ENCODE measurements at places on chromosomes 6 and 20.

DNA sequence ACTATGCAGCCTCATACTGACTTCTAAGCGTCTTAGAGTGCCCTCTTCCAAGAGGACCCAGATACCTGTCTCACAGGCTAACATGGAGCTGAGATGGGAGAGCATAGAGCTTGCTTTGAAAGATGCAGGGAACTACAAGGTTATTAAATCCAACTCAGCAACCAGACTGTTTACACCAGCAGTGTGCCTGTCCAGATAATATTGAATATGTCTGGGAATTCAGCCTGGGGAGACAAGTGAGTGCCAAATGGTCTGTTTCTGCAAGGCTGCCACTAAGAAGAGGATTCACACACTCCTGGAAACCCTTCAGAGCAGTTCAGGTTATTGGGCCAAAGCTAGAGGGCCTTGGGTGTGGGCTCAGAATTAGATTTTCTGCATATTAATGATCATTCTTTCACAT lies 547.8 kb downstream of the PTPRT start:
- DNase-seq = no peak

GRCh38 chr20:64077876-64078551 lies 1.3 kb downstream of the RGS19 start:
- peak; percentile 31 for DNase-seq

DNA sequence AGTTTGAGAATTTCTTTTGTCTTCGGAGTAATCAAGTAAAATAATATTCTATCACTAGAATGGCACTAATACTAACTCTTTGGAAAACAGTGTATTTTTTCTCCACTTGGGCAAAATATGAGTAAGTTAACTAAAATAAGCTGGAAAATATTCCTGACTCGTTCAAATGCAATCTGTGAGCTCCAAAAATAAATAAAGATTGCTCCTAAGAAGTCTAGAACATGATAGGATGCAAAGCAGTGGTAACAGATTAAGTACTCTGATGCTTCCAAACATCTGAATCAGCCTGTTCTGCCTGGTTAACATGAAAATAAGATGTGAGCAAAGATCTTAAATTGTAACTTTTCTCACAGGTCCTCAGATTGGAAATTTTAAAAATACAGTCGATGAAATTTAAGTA lies 285.1 kb upstream of the ID4 start:
- DNase-seq = no peak

GRCh38 chr6:34412643-34413214 lies 13.1 kb downstream of the RPS10 start:
- no peak for DNase-seq

DNA sequence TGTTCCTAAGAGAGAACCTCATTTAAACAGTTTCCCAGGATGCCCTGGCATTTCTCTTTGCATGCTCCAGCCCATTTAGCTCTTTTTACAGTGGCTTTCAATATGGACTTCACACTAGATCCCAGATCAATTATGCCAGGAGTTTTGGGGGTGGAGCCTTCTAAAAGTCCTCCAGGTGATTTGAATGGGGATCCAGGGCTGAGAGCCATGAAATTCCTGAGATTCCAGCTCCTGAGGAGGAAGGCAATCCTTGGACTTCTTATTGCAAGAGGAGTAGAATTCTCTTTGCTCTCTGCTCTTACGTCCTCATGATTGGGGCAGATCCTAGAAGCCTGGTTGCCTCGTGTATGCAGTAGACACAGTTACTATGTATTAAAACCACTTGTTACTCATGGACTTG lies 184.2 kb downstream of the DHX35 start:
- DNase-seq = no peak
